ENCODE measurements at places on chromosomes 1 and 21. TPM values are rescaled to one million over a fixed set of nuclear protein-coding genes. Genes with fewer than 3 reads are reported as not detected.

Gene TRMT1L
- total RNA-seq, result 15.2 TPM

Gene PLA2G2F
- not detected for total RNA-seq

Gene GPR37L1
- total RNA-seq, result 0.13 TPM

Gene DNALI1
- total RNA-seq, result not detected

Gene CENPL
- 10.2 TPM for total RNA-seq

Gene AADACL3
- not detected for total RNA-seq

Gene MYBPHL
- total RNA-seq, result not detected

Gene TINAGL1
- total RNA-seq, result 0.50 TPM

Gene FCGR3B
- not detected for total RNA-seq

Gene LY9
- total RNA-seq, result not detected

Gene TRABD2B
- 0.30 TPM for total RNA-seq

Gene RIMS3
- total RNA-seq, result 0.97 TPM

Gene SERPINC1
- total RNA-seq, result not detected

Gene CCT8
- 180 TPM for total RNA-seq

Gene ANGPTL3
- total RNA-seq, result not detected

Gene ABCG1
- 2.0 TPM for total RNA-seq

Gene S100A7A
- total RNA-seq, result not detected

Gene LRRC53
- not detected for total RNA-seq

Gene SPRR2B
- not detected for total RNA-seq

Gene STX12
- total RNA-seq, result 8.8 TPM

Gene NPR1
- 0.92 TPM for total RNA-seq

Gene C21orf58
- total RNA-seq, result 4.1 TPM

Gene NCMAP
- 0.03 TPM for total RNA-seq

Gene MATN1
- total RNA-seq, result 0.05 TPM

Gene BSND
- not detected for total RNA-seq

Gene ILDR2
- total RNA-seq, result 0.14 TPM

Gene C1orf74
- total RNA-seq, result 1.6 TPM

Gene RABIF
- 13.3 TPM for total RNA-seq

Gene ATG4C
- 4.1 TPM for total RNA-seq

Gene C8B
- not detected for total RNA-seq

Gene TRIM63
- total RNA-seq, result not detected

Gene ARPC5
- total RNA-seq, result 166 TPM

Gene SH2D1B
- 0.15 TPM for total RNA-seq

Gene KCNJ15
- total RNA-seq, result 0.50 TPM

Gene OR2T33
- not detected for total RNA-seq

Gene TMEM125
- total RNA-seq, result not detected

Gene DISP3
- total RNA-seq, result 0.28 TPM

Gene ERICH3
- not detected for total RNA-seq

Gene LCE1E
- not detected for total RNA-seq

Gene SOAT1
- 28.0 TPM for total RNA-seq

Gene FCRL5
- not detected for total RNA-seq

Gene LMOD1
- not detected for total RNA-seq

Gene FCN3
- not detected for total RNA-seq

Gene LCK
- total RNA-seq, result not detected

Gene TNFSF4
- total RNA-seq, result 0.07 TPM
